Amniotic epithelial cell (primary cell): ENCODE measurements at places on chromosomes 13 and 19.

DNA sequence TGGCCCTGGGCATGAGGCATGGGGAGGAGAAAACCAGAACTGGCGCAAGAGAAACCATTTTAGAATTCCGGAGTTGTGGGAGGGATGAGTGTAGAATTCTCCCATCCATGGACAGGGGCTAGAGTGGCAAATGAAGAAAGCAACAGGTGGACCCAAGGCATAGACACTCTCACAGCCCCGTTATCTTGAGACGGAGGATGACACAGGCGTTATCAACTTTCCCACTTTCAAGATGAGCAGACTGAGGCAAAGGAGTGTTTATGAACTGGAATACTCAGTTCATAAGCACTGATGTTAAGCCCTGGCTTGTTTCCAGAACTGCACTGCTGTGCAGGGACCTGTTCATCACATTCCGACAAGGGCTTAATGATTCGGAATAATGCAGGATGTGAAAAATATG lies 1.1 kb upstream of the GTF3A start:
- no peak for DNase-seq

GRCh38 chr19:46885411-46885810 lies 24.6 kb downstream of the ARHGAP35 start:
- peak; percentile 50 for DNase-seq

- DNase-seq, result no peak
These were observed 5.5 kb upstream of the PTGER1 start for GRCh38 chr19:14480700-14481079.

GRCh38 chr13:56558698-56559320 lies 581.9 kb upstream of the PRR20A start:
- no peak for DNase-seq

GRCh38 chr19:8321986-8322637 lies 816 bp downstream of the RPS28 start:
- no peak for DNase-seq

DNA sequence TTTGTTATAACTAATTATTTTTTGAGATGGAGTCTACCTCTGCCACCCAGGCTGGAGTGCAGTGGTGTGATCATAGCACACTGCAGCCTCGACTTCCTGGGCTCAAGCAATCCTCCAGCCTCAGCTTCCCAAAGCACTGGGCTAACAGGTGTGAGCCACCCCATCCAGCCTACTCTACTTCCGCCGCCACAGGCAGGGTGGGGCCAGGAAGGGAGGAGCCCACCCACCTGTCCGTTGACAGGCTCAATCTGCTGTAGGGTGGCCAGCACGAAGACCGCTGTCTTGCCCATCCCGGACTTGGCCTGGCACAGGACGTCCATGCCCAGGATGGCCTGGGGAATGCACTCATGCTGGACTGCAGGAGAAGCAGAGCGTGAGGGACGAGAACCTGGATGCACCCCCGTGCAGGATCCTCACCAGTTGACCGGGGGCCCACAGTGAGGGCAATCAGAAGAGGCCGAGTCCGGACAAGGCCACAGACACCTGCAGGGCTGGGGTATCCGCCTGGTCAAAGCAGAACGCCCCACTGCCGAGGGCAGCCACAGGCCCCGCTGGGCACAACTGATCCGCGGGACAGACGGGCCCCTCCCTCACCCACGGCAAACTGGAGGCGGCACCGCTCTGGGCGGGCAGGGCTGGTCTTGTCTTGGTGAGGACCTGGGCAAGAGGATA lies 6.7 kb downstream of the DDX39A start:
- DNase-seq, result no peak

GRCh38 chr13:33199289-33199850 lies 86.2 kb downstream of the STARD13 start:
- no peak for DNase-seq

DNA sequence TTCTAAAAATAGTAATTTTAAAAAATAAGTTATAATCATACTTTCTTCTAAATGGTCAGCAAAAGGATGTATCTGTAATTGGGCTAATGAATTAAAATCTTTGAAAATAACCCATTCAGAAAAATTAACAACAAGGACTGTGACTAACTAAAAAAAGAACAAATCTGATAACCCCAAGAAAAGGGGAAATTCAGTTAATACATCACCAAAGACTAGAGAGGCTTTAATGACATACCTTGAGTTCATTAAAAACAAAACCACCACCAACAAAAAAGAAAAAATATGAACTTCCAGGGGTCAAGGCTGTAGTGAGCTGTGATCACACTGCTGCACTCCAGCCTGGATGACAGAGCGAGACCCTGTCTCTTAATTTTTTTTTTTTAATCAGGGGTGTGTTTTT lies 121.8 kb downstream of the TBC1D4 start:
- no peak for DNase-seq

DNA sequence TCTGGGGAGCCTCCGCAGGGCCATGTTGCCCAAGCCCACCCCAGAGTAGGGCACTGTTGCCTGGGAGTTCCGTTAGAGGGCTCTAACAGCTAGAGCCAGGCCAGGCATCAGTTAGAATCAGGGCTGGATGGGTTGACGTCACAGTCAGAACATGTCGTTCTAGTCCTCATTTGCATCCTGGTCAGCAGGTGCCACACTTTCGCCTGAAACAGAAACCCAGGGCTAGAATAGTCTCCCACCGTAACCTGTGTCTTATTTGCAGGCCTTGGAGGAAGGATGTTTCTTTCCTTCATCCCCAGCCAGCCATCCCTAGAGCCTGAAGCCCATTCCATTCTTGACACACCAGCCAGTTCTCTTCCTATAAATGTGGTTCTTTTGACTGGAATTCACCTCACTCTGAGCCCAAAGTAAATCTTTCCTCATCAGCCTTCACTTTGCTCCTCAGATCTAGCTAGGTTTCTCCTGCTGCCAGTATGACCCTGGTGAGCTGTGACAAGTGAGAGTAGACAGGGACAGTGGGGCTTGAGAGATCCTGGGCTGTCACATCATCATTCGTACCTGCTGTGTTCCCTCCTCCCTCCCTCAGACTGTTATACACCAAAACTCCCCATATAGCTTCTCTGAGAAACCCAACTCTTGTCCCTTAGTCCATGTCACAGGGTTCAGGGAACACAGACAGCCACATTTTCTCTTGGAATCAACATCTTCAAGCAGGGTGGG lies 12.2 kb upstream of the CCDC97 start:
- DNase-seq, result no peak

DNA sequence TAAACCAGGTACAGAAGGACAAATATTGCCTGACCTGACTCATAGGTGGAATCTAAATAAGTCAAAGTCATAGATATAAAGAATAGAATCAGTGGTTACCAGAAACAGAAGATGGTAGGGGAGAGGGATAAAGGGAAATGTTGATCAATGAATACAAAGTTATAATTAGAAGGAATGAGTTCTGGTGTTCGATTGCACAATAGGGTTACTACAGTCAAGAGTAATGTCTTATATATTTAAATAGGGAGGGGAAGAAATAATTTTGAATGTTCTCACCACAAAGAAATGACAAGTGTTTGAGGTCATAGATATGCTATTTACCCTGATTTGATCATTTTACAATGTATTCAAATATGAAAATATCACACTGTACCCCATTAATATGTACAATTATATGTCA lies 1541.2 kb downstream of the SLITRK1 start:
- DNase-seq, result no peak

DNA sequence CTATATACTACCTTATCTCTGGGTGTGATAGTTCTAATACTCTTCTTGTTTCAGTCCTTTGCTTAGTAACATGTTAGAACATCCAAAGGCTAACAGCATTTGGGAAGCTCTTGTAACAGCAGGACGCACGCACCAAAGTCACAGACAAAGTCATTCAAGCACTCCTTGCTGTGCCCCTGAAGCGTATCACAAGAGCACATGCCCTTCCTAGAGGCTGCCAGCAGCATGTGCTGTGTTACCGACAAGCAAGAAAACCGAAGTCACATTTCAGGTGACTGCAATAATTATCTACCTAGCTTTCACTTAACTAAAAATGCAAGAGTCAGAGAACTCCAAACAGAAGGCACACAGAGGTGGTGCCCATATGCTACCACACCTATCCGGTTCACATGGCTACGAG lies 194.1 kb downstream of the KLF12 start:
- DNase-seq, result no peak

DNA sequence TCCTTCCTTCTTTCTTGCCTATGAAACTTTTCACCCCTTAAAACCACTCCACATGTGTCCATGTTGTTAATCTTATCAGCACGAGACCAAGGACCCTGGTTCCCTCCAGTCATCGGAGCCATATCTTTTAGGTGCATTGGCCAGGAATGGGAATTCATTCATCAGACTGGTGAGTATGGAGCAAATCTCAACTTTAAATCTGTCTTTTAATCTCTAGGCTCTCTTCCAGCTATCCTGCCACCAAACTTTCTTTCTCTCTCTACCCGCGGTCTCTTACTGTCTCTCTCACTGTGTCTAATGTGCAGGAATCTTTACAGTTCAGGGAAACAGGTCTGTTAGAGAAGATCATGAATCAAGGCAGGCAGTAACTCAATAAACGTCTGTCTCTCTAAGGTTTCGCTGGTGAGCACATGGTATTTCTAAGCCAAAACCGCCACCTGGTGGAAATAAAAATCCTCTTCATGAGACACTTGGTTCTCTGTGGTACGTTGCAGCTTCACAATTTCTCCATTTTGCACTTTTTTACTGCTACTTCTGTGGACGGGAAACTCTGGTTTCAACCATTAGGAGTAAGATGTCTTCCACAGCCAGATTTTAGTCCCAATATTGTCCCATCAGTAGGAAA lies 16.1 kb downstream of the LGALS16 start:
- peak; percentile 44 for DNase-seq

- DNase-seq, result no peak
These were observed 17.3 kb upstream of the SUPT20H start for GRCh38 chr13:37076818-37077217.

DNA sequence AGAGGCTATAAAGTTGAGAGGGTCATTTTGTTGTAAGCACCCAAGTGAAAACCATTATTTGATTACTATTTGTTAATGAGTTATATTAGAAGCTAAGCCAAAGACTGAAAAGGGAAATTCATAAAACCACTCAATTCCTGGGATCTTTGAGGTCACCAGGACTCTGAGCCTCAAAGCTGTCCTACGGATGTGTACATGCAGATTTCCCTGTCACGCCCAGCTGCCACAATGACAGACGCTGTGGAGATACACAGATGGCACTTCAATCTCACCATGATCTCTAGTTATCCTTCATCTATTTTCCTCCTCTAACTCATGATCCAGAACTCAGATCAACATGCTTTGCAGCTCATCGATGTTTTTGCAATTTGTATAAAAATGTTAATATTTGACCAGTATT lies 403.5 kb upstream of the MIR17HG start:
- DNase-seq, result no peak

- DNase-seq, result peak; percentile 37
These were observed 8.3 kb downstream of the PIAS4 start for GRCh38 chr19:4015705-4016402.

DNA sequence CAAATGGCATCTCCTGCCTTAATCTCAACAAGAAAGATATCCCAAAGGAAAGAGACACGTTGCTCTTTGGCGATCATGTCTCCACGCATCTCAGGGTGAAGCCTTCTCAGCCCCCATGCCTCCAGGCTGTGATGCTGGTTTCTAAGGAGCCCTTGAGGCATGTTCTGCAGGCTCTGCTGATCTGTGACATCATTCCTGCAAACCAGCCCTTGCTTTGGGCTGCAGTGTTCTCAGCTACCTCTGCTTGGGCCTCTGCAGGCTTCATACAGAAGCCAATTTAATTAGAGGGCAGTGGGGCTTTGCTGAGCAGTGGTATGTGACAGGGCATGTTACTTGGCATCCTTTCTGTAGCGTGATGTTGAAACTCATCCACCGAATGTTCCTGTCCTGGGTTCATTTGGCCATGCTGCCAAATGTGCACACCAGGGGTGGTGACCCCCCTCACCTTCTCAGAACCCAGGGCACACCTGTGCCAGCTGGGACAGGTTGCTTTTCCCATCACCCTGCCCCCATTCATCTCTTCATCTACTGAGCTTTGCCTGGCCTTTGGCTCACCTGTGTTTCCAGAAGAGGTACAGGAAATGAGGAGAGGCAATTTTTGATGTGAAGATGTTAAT lies 230.9 kb downstream of the TEX29 start:
- DNase-seq, result no peak
